ENCODE measurements at places on chromosomes 4 and X.
A peak's percentile ranks its signal among the peaks of the same experiment; 100 is the strongest.

DNA sequence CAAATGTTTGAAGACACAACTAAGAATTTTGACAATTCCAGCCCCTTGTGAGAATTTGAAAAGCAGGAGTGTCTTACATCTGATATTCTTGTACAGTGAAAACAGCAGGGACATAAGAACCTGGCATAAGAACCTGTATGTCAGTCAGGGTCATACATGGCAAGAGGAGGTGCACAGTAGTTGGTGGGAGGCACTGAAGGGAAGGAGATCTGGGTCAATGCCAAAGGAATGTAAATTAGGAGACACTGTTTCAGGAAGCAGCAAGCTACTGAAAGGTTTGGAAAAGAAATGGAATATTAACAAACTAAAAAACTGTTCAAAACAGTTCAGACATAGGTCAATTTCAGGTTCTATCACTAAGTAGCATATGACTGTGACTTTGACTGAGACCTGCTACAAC lies 25.0 kb upstream of the SPP1 start:
- no peak for DNase-seq

GRCh38 chrX:120270567-120270966 lies 20.0 kb downstream of the ZBTB33 start:
- no peak for DNase-seq

GRCh38 chrX:41602816-41603345 lies 85.9 kb upstream of the GPR34 start:
- DNase-seq = no peak

DNA sequence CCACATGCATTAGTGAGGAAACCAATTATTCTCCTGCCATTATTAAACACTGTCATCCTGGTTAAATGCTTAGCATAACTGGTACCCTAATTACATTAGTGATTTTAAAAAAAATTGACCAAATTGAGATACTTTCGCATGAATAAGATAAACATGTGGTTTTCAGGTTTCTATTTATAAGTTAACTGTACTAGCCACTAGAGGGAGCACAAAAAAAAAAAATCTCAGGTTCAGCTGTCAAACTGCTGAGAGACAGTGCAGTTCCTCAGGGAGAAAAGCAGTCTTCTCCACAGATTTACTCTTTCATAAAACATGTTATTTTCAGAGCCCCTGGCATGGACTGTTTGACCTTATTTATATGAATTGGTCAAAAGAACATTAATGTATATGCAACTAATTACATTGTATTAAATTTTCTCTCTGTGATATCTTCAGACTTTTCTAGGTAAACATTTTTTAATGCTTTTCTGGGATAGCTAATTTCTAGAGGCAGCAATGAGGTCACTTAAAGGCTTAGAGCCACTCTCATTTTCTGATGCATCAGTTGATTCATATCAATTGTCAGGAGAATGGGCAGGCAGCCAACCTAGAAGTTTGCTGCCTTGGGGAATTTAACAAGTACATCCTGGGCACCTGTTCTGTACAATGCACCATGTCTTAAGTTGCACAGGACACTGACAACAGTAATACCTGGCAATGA lies 167.5 kb downstream of the CDS1 start:
- DNase-seq = peak; percentile 20

- no peak for DNase-seq
Measured at GRCh38 chr4:52750819-52751486, at the start of gene ERVMER34-1. ERVMER34-1 (minus strand) TSS chr4:52751425; CDS start chr4:52745520, 5,905 bp downstream.

DNA sequence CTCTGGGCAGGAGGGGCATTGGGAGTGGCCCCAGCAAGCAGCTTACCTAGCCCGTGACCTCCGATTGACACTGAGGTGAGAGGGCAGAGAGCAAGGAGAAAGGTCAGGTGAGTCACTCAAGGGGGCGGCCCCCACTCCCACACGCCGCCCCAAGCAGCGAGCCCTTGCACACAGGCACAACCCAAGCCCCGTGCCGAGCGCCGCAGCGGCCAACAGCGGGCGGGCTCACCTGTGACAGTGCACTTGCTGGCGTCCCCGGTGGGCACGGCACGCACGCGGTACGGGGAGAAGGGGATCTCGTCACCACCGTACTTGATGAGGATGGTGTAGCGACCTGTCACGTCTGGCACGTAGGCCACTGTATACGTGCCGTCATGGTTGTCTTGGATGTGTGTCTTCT lies 17.2 kb downstream of the FLNA start:
- DNase-seq = no peak

DNA sequence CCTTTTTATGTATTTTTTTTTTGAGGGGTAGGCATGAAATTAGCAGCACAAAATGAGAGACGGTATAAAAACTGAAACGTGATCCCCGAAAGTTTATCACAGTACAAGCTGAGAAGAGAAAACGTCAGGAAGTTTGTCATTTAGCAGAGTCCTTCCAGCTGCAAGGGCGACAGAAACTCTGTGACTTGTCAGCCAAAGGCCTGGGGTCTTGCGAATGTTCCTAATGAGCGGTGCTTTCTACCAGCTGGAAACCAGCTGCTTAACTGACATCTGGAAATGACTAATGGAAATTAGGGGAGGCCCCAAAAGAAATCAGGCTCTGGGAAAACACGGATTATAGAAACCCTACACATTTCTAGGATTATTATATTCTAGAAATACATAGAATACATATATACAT lies 66.5 kb downstream of the CHRNA9 start:
- DNase-seq = no peak

DNA sequence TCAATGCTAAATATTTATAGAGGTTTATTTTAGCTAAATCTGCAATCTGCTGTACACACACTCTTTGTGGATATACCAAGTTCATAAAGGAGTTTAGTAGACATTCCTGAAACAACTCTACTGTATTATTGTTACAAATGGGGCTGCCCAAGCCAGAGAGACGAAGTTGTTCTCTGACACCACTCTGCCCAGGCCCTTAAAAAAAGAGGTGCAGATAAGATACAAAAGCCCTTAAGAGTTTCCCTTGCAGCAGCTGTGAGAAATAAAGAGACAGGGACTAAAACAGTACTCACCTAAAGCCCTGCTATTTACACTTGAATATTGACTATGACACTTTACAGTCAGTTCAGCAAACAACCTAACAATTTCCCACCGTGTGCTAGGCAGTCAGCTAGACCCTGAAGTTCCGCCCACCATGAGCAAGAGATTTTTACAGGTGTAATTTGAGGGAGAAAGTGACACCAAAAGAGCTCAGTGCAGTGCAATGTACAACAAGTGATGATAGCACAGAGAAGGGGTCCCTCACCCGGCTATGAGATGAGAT lies 191.7 kb downstream of the PRDM5 start:
- no peak for DNase-seq

DNA sequence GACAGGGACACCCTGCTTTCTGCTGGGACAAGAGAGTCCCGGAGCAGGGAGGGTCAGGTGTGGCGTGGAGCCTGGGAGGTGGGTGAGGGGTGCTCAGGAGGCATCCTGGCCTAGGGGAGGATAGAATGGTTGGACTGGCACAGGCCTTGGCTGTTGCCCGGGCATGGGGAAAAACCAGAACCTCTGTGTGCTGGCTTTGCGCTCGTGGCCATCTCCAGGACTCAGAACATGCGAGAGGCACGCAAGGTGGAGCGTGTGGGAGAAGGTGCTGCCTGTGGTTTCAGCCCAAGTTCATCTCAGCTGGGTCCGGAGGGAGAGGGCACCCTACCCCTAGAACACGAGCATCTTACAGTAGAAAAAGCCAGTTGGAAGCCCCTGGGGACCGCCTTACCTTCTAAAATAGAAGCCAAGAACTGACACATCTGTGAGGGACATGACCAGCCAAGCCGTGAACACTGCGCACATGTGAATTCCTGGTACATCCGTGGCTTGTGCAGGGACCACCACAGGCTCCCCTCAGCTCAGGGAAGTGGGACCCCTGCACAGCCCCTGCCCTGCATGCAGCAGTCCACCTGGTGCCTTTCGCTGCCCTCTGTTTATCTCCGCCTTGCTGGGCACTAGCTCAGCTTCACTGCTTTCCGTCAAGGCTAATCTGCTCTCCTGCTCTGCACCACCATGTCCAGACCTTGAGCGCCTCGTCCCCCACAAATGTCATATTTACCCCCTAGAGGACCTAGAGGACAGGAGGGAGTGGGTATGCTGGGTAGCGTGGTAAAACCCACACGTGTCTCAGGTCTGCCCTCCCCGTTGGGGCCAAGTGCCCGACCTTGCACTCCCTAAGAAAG lies 13.5 kb downstream of the MSANTD1 start:
- DNase-seq = no peak

DNA sequence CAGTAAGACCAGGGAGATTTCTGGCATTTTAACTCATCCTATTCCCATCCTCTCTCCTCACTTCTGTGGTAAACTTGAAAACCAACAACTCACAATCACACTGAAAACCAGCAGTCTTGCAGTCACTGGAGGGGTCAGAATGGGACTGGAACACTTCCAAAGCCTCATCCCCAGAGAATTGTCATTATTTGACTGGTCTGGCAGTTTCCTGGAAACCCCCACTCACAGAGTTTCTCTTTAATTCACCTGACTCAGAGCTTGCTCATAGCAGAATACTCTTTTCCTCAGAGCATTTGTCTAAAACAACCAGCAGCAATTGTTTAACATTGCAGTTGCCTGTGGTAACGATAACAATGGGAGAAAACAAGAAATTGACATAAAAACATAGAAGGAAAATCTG lies 7.3 kb upstream of the RAB9B start:
- DNase-seq = no peak

Measured in pulmonary artery endothelial cell (primary cell).